Cortex of kidney (tissue), 1 donor: ENCODE measurements at places on chromosomes 7 and 10.

DNA sequence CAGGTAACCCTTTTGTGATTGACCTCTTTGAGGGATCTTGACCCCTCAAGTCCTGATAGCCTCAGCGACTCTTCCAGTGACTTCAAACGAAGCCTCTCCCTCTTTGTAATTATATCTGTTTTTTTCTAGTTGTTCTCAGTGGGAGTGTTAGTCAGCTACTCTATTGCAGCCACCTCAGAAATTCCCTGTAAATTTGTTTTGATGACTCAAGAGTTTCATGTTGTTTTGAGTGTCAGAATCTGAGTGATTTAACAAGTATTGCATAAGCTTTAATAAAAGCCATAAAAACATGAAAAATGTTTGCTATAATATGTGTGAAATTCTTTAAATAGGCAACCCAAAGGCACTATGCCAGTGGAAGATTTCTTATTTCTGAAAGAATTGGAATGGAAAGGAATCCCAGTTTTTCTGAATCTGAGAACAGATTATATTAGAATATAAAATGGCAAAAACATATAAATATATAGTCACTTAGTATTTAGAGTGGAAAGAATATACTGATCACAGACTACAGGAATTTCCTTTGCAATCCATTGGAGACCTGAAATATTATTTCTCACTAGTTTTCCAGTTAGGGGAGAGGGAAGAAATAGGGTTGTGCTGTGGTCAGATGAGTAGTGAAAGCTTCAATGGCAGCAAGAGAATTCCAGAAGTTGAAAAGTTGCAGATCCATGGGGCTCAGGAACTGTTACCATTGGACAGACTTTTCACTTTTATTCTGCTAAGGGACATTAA is 94.4 kb upstream of the SEMA3C start:
- no peak for DNase-seq

- DNase-seq: no peak
These were observed 23.8 kb upstream of the LARP4B start for GRCh38 chr10:955127-955819.

- no peak for DNase-seq
These were observed 92.9 kb downstream of the DNAJB6 start for GRCh38 chr7:157429680-157430224.

DNA sequence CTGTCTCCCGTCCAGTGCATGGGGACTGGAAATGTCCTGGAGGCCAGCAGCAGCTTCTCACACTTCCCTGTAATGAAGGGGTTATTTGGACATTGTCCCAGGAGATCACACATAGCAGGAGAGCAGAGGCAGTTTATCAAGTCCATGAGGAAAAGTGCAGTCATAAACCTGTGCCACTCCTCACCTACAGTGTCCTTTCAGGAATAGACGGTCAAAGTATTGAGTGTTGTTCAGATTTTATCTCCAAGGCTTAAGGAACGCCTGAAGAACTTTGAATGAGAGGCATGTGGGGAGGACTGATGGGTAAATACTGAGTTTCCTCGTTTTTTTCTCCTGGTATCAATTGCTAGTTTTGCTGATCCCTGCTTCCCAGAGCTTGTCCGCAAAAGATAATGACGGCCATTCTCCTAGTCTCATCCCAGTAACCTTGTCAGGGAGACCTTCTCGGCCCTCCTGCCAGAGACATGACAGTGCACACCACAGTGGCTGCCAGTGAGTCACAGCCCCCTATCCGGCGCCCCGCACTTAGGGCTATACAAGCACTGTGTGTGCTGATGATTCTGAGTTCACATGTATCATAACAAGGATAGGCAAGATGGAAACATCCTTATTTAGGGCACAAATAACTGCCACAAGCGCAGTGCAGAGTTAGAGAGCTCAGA is 495.5 kb upstream of the MGMT start:
- DNase-seq: no peak

GRCh38 chr7:132083126-132083525 is 493.1 kb downstream of the PLXNA4 start:
- DNase-seq: no peak

DNA sequence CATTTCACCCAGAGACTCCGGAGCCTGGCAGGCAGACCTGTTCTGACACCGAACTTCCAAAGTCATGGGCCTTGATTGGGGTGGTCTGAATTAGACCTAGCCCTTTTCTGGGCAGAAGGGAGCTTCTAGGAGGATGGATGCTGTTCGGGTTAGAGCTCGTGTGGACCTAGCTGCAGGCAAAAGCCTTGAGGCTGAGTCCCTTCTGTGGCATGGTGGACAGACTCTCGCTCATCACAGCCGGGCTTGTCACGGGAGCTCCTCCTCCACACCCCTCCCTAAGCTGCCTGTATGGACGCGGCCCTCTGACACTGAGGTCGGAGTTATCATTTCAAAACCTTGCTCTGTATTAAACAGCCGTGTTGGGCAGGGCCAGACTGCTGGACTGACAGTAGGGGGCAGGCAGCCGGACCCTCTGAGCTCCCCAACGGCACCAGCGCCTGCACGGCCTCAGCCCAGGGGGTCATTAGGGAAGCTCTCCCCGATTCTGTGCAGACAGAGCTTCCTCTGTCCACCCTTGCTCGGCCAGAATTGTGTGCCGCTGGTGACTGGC is 2.2 kb downstream of the IRF5 start:
- DNase-seq: no peak

- DNase-seq: no peak
These were observed 312.3 kb downstream of the REEP3 start for GRCh38 chr10:63833411-63834060.

GRCh38 chr7:8413600-8413999 is 19.8 kb upstream of the NXPH1 start:
- DNase-seq: no peak

- no peak for DNase-seq
These were observed 15.9 kb downstream of the SH3PXD2A start for GRCh38 chr10:103839519-103839871.

DNA sequence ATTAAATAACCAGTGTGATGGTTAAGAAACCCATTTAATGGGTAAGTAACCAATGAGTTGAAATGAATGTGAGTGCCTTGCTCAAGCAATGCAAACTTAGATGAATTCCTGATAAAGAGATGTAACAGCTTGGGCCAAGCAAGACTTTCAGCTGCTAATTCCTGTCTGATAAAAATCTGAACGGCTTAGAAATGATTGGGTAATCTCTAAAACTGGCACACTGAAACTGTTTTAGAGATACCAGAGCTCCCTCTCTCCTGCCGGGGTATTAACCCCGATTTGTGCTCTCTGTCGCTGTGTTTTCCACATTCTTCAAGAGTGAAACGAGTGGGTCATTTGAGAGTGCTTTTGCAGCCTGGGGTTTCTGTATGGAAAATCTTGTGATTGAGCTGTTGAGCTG is 534.9 kb upstream of the GALNT17 start:
- DNase-seq: no peak

DNA sequence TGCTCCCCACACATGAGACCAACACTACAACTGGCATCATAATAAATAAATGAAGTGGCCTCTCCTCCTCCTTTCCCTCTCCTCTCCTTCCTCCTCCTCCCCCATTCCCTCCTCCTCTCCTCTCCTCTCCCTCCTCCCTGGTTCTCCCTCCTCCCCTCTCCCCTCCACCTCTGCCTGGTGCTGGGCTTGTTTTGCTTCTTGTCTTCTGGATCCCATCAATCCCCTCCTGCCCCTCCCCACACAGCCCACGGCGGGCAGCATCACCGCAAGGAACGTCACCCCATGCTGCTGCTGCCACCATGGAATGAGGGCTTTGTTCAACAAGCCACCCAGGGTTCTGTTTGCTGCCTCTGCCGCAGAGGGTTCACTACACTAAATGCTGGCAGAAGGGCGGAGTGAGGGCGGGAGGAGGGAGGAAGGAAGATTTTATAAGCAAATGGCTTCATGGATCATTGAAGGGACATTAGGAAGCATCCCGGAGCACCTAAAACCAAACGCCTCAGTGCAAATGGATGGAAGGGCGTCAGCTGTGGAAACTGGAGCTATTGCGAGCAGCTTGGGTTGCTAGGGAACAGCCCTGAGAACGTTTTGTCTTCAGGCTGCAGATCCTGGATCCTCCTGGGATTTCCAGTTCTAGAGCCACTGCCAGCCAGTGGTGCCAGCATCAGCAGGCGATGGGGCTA is 379.7 kb upstream of the ZMIZ1 start:
- DNase-seq: no peak

GRCh38 chr7:74572301-74572979 is 85.1 kb upstream of the GTF2I start:
- DNase-seq: no peak

- DNase-seq: no peak
These were observed 309.2 kb downstream of the FGFR2 start for GRCh38 chr10:121288864-121289661.

- no peak for DNase-seq
These were observed 33.2 kb downstream of the NRF1 start for GRCh38 chr7:129644634-129645230.

- no peak for DNase-seq
These were observed 71.4 kb upstream of the NFKB2 start for GRCh38 chr10:102324061-102324460.

DNA sequence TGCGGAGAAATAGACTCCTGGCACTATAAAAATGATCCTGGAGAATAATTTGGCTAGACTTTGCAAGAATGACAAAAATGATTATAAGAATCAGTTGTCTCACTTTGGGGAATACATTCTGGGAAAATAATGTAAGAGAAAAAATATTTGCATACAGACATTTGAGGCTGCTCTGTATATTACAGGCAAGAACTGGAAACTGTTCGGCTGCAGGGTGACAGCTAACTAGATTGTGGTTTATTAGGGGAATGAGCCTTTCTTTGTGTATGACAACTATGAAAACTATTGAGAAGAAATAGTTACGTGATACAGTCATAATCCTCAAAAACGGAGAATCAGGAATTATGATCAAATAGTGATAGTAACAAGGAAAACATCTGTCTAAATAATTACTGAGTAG is 8.6 kb downstream of the TRIM56 start:
- DNase-seq: no peak

- no peak for DNase-seq
These were observed 10.5 kb downstream of the TMEM168 start for GRCh38 chr7:112779667-112780066.

DNA sequence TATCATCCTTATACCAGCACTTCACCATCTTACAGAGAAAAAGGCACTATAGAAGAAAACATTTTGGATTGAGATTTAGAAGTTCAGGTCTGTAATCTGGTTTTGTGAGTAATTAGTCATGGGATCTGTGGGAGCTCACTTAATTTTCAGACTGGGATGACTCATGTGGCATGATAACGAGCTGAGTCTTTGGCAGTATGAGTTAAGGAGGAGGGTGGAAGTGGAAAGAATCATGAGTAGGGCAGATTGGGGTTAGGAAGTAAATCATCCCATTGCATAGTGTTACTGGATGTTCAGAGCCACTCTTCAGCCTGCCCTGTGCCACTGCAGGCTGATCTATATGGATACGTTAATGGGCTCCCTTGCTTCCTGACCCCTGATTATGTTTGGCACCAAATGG is 64.9 kb downstream of the ZNF92 start:
- DNase-seq: no peak

DNA sequence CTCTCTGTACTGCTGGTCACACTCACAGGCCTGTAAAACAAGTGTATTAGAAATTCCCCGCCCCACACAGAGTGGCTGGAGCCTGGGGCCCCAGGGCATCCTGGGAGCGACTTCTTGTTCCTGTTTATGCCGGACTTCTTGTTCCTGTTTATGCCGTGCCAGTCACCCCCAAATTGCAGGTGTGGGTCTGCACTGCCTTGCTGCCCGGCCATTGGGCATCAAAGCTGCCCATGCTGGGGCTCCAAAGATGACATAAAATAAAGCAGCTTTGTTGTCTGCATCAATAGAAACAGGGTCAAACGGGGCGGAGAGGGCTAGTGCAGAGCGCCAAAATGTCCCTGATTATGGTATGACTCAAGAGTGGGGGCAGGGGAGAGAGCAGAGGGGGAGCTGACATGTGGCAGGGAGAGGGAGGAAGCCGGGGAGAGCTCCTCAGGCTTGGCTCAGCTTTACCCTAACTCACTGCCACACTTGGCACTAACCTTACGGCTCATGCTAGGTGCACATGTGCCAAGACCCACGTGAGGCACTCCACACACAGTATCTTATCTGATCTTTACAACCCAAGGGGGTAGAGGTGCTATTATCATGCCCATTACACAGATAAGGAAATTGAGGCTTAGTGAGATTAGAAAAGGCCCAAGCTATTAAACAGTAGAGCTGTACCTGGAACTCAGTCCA is 98.4 kb downstream of the PIP4K2A start:
- DNase-seq: no peak

GRCh38 chr10:18689498-18689897 is 30.3 kb downstream of the ARL5B start:
- DNase-seq: no peak

DNA sequence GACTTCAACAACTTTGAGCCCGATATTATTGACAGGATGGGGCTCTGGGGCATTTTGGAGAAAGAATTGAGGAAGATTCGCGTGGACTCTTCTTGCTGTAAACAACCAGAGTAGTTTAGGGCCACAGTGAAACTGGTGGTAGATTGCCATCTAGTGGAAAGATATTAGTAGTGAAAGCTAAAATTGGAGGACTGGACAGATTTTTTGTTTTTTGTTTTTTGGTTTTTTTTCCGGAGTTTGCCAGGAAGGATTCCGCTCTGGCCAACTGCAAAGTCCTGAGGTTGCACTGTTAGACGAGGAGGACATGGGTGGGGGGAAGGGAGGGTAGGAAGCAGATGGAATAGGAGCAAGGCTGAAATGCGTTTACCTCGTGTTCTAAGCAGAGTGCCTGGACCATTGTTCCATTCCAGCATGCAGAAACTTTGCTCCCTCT is 11.7 kb downstream of the NOBOX start:
- no peak for DNase-seq

GRCh38 chr7:101368422-101369165 is 5.9 kb downstream of the COL26A1 start:
- no peak for DNase-seq

- DNase-seq: no peak
These were observed 221.7 kb downstream of the DNAJB6 start for GRCh38 chr7:157558516-157558874.

DNA sequence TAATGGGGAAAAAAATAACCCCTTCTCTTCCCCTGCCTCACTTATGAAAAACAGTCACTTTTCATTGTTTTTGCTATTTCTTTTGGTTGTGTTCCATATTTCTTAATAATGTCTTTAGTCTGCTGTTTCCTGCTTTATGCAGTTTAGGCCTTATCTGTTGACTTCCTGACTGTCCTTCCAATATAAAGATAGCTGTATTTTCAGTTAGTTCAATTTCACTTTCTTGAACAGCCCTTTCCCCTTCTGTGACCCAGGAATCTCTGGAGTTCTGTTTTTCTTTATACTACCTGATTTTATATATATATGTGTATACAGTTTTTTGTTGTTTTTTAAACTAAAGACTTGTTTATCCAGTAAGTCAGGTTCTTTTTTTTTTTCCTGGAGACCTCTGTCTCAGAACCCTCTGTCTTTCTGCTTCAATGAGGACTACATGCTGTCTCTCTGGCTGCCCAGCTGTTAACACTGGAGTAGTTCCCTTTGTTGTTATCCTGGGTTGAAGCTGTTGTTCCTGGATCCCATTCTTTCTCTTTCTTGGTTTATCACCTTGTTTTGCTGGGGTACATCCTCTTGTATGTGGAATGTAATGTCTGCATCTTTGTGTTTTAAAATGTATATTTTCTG is 87.2 kb downstream of the GSDME start:
- DNase-seq: no peak

- no peak for DNase-seq
These were observed 102.3 kb upstream of the PPIF start for GRCh38 chr10:79244841-79245504.

GRCh38 chr7:24800667-24801066 is 43.4 kb upstream of the GSDME start:
- no peak for DNase-seq
